ENCODE measurements at places on chromosomes 11 and 22.
A peak's percentile ranks its signal among the peaks of the same experiment; 100 is the strongest.

- no peak for DNase-seq
Measured at GRCh38 chr22:30291058-30291892, 2.0 kb upstream of the CASTOR1 start.

GRCh38 chr11:78227921-78228320, 39.2 kb downstream of the USP35 start:
- peak; percentile 70 for DNase-seq

DNA sequence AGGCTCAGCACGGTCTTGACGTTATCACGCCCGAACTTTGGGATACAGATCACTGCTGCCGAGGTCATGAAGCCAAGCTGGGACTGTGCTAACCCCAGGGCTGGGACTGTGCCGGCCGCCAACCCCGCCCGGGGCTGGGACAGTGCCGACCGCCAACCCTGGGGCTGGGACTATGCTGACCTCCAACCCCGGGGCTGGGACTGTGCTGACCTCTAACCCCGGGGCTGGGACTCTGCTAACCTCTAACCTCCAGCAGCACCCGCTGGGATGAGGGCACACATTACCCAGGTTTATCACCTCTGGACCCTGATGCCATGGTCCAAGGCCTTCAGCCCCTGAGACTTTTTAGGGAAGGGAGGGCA, 129.7 kb downstream of the IGLL1 start:
- no peak for DNase-seq

DNA sequence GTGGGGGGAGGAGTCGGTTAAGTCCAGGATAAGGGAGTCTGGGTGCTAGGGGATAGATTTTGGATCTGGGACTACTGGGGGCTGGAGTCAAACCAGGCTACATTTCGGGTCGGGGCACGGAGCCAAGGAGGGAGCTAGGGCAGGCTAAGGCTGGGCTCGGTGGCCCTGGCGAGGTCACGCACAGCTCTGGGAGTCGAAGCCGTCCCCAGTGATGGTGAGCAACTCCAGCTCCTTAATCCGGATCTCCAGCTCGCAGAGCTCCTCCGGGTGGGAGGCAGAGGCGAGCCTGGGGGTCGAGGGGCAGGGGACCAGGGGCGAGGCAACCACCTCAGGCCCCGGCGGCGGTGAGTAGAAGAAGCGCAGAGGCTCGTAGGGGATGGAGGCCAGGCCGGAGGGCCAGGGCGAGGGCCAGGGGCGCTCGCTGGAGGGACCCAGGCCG, 544 bp downstream of the C11orf91 start:
- DNase-seq, result no peak

DNA sequence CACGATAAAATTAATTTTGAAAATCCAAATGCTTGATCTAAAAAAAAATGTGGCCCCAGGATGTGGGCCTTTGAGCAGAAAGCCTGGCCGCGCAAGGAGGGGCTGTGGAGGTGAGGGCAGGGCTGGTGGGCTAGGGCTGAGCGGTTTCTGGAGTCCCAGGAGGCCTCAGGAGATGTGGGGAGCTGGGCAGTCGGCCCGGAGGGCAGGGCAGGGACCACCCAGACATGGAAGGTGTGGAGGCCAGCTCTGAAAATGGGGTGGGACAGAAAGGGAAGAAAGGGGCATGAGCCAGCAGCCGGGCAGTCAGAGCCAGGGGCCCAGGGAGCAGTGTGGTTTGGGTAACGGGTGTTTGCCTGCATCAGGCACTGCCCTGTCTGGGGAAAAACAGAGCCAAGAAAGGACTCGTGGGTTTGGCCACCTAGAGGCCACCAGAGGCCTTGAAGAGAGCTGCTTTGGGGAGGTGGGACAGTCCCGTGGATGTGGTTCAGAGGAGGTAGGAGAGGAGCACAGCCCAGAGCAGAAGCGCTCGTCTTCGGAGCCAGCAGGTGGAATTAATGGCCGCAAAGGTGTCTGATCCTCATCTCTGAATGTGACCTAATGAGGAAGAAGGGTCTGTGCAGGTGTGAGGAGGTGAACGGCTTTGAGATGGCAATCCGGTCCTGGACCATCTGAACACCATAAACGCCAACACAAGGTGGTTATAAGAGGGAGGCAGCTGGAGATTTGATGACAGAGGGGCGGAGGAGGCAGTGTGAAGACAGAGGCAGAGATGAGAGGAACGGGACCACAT, 50.2 kb downstream of the IGF2 start:
- no peak for DNase-seq

DNA sequence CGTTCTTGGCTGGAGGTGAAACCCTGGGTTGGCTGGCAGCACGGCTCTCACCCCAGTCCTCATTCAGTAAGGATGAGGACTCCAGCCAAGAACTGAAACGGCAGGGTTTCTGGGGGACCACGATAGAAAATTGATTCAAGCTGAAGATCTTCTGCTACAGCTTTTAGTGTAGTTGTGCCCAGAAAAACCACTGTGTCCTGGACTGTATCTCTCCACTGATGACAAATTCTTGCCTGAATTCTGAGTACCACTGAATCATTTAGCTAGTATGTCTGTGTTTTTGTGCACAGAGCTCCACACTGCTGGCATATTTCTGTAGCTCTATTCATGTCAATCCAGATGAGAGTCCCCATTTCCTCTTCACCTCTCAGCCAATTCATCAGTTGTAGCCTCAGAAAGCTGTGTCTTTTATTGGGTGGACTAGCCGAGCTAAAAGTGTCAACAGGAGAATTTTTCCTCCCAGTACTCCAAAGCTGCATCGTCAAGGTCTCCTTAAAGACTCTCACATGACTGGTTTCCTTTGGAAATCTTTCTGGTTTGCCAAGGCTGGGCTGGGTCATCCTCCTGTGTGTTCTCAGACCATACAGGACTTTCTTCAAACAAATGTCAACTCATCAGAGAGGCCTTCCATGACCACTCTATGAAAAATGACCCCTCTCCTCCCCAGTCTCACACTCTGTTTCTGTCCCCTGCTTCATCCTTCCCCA, 144.6 kb downstream of the LDLRAD3 start:
- no peak for DNase-seq

DNA sequence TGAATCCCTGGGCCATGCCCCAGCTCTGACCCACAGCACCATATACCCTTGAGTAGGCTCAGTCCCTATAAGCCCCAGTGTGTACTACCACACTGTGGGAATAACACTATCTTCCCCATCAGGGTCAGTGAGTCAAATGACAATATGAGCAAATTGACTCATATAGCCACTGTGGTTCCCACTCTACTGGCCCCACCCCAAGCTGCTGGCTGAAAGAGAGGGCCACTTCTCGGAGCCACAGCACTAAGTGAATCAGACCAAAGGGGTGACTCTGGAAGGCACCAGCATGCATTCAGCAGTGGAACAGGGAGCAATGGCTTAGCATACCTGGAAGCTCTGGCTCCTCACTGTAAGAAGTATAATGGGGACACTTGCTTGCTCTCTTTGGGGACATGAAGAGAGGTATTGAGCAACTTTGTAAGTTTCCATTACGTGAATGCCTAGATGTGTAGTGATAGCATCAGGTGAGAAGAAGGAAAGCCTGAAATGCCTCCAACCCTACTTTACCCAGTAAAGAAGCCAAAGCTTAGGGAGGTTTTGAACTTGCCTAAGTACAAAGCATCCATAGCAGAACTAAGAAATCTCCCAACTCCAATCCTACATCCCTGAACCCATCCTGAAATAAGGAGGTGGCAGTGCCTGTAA, 13.5 kb downstream of the CD59 start:
- DNase-seq, result peak; percentile 64

- DNase-seq, result no peak
Measured at GRCh38 chr11:70546191-70546940, 148.0 kb downstream of the CTTN start.
